ENCODE measurements at places on chromosomes 7 and 10. TPM values are rescaled to one million over a fixed set of nuclear protein-coding genes. Genes with fewer than 3 reads are reported as not detected.

The GCK gene
- total RNA-seq, result 0.13 TPM

DNA sequence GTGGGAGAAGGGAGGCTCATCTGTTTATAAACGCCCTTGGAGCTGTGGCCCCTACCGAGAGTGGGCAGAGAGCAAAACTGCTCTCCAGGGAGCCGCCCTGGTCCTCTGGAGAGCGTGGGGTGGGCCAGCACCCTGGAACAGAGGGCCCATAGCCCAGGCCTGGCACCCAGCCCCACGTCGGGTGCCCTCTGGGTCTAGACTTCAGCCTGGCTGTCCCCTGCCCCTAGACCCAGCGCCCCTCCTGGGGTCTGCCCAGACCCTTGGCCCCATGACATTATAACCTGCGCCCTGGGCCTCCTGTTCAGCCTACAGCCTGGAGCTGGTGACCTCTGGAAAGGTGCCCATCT, 24.7 kb downstream of the GET4 start:
- H3K4me1 ChIP-seq, result peaks cover 2% of the 10 kb centered on the region
- peaks cover 2% of the 10 kb centered on the region for H3K27me3 ChIP-seq
- no peak for DNase-seq
- H3K27ac ChIP-seq, result no peak overlapping the region
- no peak overlapping the region for H3K4me3 ChIP-seq
- H3K36me3 ChIP-seq, result peaks cover 14% of the 10 kb centered on the region

The GRID1 gene
- not detected for total RNA-seq

GRCh38 chr7:129989466-129989865, 36.7 kb upstream of the UBE2H start:
- peaks cover 9% of the 10 kb centered on the region for H3K4me1 ChIP-seq
- no peaks in the 10 kb centered on the region for H3K36me3 ChIP-seq
- DNase-seq, result no peak
- no peak overlapping the region for H3K27ac ChIP-seq

DNA sequence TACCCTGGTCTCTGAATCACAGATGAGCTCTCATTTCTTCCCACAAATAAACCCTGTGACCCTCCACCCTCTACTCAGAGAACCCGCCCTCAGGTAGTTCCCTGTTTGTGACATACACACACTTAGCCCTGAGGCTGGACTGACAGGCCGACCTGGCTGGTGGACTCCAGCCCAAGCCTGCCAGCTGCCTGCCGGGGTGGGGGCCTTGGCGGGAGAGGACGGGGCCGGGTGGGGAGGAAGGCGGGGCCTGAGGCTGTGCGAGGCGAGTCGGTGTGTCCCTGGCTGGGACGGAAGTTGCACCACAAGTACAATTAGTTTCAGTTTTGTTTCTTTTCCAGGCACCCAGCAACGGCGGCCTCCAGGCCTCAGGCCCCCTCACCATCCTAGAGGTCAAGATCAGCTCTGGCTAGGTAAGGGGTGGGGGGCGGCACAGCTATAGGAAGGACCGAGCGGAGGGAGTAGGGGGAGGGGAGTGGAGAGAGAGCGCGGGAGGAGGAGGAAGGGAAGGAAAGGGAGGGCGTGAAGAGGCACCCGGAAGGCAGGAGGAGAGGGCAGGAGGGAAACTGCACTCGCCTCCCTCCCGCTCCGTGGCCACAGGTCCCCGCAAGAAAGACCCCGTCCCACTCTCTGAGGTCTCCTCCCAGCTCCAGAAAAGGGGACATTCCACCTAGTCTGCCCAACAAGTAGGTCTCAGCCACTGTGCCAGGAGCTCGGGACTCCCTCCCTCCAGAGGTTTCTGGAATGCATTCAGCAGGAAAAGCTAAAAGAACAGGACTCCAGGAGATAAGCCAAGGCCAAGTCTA, at the start of gene TRIM56:
TRIM56 (plus strand) TSS at position 320 of the 803 bp plus-strand sequence. CDS start 1,832 bp downstream, outside the sequence.
- peaks cover 24% of the 10 kb centered on the region for H3K4me1 ChIP-seq
- no peaks in the 10 kb centered on the region for H3K27me3 ChIP-seq
- peak within 1 kb of the TSS; percentile 97 for H3K27ac ChIP-seq

DNA sequence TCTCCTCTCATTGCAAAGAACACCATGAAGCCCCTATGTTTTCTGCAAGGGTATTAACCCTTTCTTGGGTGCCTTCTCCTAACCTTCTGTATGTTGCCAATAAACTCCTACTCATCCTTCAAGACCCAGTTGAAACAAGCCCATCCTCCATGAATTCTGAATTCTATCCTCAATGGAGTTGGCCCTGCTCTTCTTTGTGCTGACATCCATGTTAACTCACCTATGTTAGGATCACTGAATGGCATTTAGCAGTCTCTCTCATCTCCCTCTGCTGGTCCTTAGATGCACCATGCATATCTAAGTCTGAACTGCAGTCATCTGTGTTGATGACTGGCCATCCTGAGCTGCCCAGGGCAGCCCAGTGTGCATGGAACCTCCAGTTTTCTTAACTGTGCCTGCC, 129.8 kb downstream of the BUB3 start:
- no peak for DNase-seq
- H3K4me1 ChIP-seq, result no peaks in the 10 kb centered on the region
- no peak overlapping the region for H3K4me3 ChIP-seq
- H3K27me3 ChIP-seq, result no peaks in the 10 kb centered on the region

The CDK1 gene
- 1.5 TPM for total RNA-seq

GRCh38 chr10:104351061-104351702, 2.5 kb upstream of the CFAP58 start:
- peak overlapping the region; percentile 69 for H3K27ac ChIP-seq
- H3K27me3 ChIP-seq, result no peaks in the 10 kb centered on the region
- DNase-seq, result no peak
- H3K36me3 ChIP-seq, result peaks cover 2% of the 10 kb centered on the region

DNA sequence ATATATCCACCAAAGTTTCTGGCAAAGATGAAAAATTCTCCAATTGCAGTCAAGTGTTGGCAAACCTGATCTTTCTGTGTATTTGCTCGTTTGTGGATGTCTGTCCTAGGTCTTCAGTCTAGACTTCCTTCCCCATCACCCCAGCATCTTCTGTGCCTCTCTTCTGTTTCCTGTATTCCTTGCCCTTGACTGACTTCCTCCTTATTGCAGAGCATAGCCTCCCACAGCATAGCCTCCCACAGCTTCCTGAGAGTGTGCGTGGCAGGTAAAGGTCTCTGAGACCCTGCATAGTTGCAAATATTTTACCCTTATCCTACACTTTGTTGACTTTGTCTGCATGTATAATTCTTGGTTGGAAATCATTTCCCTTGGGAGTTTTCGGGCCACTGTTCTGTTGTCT, 18.4 kb downstream of the SLC18A2 start:
- no peaks in the 10 kb centered on the region for H3K4me1 ChIP-seq
- H3K36me3 ChIP-seq, result no peaks in the 10 kb centered on the region
- peaks cover 28% of the 10 kb centered on the region for H3K27me3 ChIP-seq
- no peak overlapping the region for H3K27ac ChIP-seq

The PIP gene
- total RNA-seq, result not detected

- peaks cover 18% of the 10 kb centered on the region for H3K4me1 ChIP-seq
- DNase-seq, result no peak
- H3K4me3 ChIP-seq, result no peak overlapping the region
- H3K36me3 ChIP-seq, result no peaks in the 10 kb centered on the region
- H3K27ac ChIP-seq, result no peak overlapping the region
- peaks cover 20% of the 10 kb centered on the region for H3K27me3 ChIP-seq
Observed at GRCh38 chr7:150969475-150969874, 8.6 kb downstream of the KCNH2 start.

DNA sequence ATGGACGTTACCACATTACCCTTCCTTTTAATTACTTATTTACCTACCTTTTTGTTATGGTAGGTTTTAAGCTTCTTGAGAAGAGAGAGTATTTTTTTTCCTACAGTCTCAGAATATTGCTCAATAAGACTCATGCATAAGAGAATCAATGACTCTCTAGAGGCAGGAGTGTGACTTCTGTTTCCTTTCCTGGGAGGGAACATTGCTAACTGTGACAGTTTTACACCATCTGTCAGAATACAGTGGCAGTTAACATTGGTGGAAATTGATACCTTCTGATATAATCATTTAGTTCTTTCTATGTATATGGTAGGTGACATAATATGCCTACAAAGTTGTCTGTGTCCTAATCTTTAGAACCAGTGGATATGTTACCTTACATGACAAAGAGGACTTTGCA, 348.7 kb upstream of the POT1 start:
- no peaks in the 10 kb centered on the region for H3K36me3 ChIP-seq
- no peak overlapping the region for H3K4me3 ChIP-seq
- H3K27me3 ChIP-seq, result no peaks in the 10 kb centered on the region
- no peak for DNase-seq
- H3K4me1 ChIP-seq, result no peaks in the 10 kb centered on the region

The GBF1 gene
- total RNA-seq, result 44.3 TPM

The OGA gene
- total RNA-seq, result 271 TPM

GRCh38 chr7:157480371-157481050, 143.7 kb downstream of the DNAJB6 start:
- no peak for DNase-seq
- H3K27me3 ChIP-seq, result peaks cover 2% of the 10 kb centered on the region
- no peaks in the 10 kb centered on the region for H3K4me1 ChIP-seq
- H3K36me3 ChIP-seq, result no peaks in the 10 kb centered on the region
- no peak overlapping the region for H3K27ac ChIP-seq
